ENCODE measurements at places on chromosomes 3 and 15. TPM values are rescaled to one million over a fixed set of nuclear protein-coding genes. Genes with fewer than 3 reads are reported as not detected.

The TMC3 gene
- total RNA-seq = 0.33 TPM

The GRAMD2A gene
- total RNA-seq = not detected

The GPR160 gene
- total RNA-seq = 26.4 TPM

The CFAP91 gene
- total RNA-seq = 47.8 TPM

The NDN gene
- total RNA-seq = 19.4 TPM

Data from body of pancreas (tissue), 4 donors.